Activated naive CD4-positive, alpha-beta T cell treated with anti-CD3 and anti-CD28 coated beads, Interleukin-2, amount 50 U/mL, for 16 hours (primary cell): ENCODE measurements at places on chromosomes 7 and 10.

GRCh38 chr10:7598771-7599170, 68.0 kb downstream of the ITIH5 start:
- DNase-seq: no peak

DNA sequence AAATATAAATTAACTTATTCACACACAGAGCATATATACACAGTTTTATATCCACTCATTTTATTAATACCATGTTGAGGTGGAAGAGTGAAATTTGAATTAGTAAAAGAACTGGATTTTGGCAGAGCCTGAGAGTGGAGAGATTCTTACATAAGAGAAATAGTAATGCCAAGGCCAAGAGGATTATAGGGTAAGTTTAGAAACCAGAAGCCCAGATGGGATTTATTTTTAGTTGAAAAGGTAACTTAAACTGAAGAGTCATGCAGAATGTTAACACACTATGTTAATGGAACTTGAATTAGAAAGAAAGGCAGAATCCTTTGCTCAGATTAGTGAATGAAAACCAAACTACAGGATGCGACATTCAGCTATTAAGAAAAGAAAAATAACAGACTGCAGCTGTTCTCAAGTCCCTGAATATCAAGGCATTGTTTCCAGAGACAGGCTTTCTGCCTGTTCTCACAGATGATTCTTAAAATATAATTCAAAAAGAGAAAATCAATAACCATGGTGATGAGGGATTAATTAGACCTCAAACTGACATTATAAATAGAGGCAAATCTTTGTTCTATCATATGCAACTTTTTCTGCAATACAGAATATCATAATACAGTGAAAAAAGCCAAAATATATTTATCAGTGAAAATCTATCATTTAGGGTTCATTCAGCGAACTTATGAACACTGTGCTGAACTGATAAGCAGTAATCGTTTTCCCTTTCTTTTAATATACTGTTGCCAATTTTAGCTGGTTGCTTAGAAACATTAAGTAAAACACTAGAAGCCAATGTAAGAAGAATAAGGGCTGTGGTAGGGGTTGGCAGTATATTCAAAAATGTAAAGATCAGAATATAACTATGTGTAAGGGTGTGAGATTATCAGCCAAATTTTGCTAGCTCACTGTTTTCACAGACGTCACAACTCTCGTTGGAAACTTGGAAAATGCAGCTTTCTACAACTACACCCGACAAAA, 34.4 kb downstream of the HECTD2 start:
- DNase-seq: no peak

- no peak for DNase-seq
Measured at GRCh38 chr7:135774284-135774683, 25.7 kb upstream of the FAM180A start.

GRCh38 chr10:131076356-131076755, 235.2 kb downstream of the TCERG1L start:
- DNase-seq: no peak

GRCh38 chr10:120841522-120842189, 9.5 kb upstream of the WDR11 start:
- no peak for DNase-seq

- no peak for DNase-seq
Measured at GRCh38 chr7:75987026-75987804, 7.2 kb downstream of the TMEM120A start.

GRCh38 chr10:99964791-99965190, 45.0 kb downstream of the DNMBP start:
- no peak for DNase-seq

DNA sequence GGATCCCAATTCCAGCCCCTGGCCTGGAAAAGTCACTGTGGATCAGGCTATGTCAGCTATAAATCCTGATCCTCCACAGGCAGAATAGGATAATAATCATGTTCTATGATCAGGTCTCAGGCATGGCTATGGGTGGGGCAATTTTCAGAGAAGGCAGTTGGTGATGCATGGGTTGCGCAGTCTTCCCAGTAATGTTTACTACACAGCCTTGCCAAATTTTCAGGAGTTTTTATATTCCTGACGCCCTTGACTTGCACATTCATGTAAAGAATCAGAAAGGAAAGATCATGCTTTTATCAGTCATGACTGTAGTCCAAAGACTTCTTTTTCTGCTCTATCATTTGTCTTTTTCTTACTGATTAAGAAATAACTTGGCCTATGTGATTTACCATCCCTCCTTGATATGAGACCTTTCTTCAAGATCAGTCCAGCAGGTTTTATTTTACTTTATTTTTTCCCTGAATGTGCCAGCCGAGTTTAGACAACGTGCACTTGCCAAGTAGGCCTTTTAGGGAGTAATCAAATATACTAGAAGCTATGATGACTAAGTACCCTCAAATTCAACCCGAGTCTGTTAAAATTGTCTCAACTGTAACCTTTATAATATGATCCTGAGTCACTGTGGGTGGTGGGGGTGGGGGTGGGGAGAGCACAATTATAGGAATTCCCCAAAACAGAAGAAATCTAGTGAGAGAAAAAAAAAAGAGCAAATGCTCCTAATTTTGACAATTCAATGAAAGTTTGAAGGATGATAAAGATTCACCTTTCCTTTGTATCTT, 31.9 kb downstream of the ARL4A start:
- DNase-seq: no peak
